C1 segment of cervical spinal cord (tissue), 14 donors: ENCODE measurements at places on chromosomes 3 and 15.

- DNase-seq: no peak
Measured at GRCh38 chr15:75733761-75734651, 21.4 kb upstream of the CSPG4 start.

- no peak for DNase-seq
Measured at GRCh38 chr15:81264072-81264857, 59.7 kb downstream of the STARD5 start.

- peak; percentile 20 for DNase-seq
Measured at GRCh38 chr3:29453284-29454001, 172.6 kb downstream of the RBMS3 start.

GRCh38 chr3:5581743-5582142 lies 394.2 kb downstream of the EDEM1 start:
- no peak for DNase-seq

GRCh38 chr15:39040861-39041260 lies 476.2 kb upstream of the RASGRP1 start:
- DNase-seq: no peak

- DNase-seq: no peak
Measured at GRCh38 chr3:106139826-106140225, 271.0 kb upstream of the CBLB start.

- DNase-seq: no peak
Measured at GRCh38 chr3:49018707-49019006, 277 bp upstream of the DALRD3 start.
